ENCODE measurements at places on chromosomes 12 and 14.

DNA sequence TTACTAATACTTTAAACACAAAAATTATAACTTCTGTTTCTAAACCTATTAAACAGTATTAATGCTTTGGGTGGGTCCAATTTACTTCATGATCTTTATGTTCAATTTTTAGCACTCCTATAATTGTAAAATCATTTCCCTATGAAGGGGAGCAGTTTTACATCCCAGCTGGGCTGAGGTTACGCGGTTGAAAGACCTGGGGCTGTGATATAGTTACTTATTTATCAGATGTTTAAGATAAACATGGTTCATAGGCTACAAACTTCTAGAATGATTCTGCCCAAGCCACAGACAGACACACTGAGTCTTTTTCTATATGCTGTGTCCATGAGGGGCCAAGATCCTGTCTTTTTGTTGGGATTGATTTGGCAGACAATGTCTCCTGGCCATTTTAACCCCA is 44.4 kb downstream of the DYRK2 start:
- no peak for DNase-seq

- DNase-seq = no peak
Measured at GRCh38 chr12:560691-561390, 101.1 kb downstream of the B4GALNT3 start.

- no peak for DNase-seq
Measured at GRCh38 chr14:102442241-102443211, 67.0 kb downstream of the ANKRD9 start.

- no peak for DNase-seq
Measured at GRCh38 chr14:55128386-55129085, 516 bp upstream of the LGALS3 start.

DNA sequence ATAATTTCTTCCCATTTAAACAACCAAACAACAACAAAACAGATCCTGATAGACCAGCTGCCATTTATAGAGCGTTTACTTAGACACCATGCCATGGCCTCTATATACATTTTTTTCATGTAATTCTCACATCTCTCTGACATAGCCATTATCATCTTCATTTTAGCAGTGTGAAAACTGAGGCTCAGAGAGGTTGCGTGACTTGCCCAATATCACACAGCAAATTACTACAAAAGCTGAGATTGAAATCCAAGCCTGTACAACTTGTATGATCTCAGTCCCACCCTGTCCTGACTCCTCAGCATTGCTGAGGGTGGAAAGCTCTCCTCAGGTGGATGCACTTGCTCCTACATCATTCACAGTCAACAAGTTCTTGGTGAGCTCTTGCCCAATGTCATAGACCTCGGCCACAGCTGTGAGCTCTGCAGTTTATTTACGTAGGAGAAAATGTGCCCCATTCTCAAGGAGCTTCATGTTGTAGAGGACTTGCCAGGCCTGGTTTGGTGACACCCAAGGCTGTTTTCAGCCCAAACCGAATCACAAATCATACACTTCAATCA is 55.5 kb downstream of the CRACR2A start:
- no peak for DNase-seq

GRCh38 chr12:39928181-39928899 is 177.5 kb downstream of the SLC2A13 start:
- DNase-seq = no peak

GRCh38 chr12:26374934-26375680 is 179.7 kb downstream of the SSPN start:
- no peak for DNase-seq

DNA sequence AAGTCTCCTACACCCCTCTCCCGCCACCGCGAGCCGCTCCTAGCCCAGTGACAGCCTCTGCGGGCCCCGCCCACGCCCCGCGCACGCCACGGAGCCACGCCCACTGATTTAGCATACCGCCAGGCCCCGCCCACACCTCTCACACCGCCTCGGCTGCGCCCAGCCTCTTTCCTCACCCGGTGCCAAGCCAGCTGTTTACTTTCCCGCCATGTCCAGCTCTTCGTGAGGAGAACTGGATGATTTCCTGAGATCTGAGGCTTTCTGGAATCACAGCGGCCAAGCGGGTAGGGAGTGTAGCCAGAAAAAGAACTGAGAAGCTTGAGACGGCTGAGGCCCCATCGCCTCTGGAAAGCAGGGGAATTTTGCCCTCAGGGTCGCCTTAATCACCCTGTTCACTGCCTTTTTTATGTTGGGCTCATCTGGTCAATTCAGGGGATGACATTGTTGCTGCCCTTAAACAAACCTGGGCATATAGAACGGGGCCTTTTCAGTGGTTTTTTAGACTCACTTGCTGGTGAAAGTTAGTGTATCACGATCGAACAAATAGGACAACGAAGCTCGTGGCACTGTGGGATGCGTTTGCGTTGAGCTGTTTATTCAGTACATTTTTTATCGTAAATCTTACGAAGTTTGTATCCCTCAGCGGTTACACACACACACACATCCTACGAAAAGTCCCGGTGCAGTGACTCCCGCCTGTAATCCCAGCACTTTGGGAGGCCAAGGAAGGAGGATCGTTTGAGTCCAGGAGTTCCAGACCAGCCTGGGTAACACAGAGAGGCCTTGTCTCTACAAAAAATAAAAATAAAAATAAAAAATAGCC is at the start of gene RNF212B:
TSS of gene RNF212B (plus strand) at position 165 of the 823 bp plus-strand sequence. CDS start 2,410 bp downstream, outside the sequence.
- DNase-seq = peak; percentile 93

DNA sequence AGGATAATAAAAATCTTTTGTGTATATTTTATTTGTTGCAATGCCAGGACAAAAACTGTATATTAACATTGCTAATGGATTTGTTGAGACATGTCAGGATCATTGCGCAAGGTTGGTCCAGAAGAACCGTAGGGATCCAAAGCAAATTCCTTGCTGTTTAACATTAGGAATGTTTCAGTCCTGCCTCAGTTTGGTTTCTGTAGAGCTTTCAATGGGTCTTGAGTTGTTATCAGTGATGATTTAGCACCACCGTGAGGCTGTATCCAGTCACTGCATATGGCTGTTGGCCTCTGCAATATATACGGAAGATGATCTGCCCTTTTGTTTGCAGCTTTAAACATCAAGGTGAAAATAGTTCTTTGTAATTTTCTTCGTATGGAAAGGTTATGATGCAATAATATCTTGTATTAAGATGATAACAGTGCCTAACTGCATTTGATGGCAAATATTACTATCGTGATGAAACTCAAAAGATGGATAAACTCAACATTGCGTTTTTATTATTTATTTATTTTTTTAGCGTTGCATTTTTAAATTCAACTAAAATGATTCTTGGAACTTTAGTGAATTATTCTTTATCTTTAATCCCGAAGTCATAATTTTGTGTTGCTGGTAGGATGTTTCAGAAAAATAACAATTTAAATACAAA is 231.2 kb downstream of the AKAP6 start:
- no peak for DNase-seq

- peak; percentile 87 for DNase-seq
Measured at GRCh38 chr14:76958980-76959710, 69.4 kb downstream of the IRF2BPL start.

GRCh38 chr12:108807476-108807875 is 49.9 kb downstream of the SSH1 start:
- no peak for DNase-seq

DNA sequence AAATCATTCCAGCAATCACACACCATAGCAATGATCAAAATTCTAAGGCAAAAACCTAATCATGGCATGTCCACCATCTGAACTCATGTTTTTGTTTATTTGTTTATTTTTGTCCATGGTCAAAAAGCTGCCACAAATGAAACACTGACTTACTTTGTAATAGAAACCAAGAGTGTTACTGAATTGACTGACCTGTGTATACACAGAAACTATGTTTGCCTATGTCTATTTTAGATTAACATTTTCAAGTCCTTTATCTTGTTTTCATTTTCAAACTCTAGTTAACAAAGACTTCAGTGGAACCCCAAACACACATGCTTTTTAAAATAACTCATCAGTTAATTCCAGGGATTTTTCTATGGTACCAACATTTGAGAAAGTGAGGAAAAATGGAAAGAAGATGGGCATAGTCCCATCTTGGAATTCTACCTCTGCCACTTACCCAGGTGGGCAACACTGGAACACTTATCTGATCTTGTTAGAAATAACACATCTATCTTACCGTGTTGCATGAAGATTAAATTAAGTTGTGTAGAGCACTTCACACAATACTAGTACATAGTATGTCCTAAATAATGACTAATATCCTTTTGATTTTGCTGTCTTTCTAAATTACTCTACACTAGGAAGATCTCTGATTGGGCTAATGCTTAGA is 6.4 kb downstream of the LUM start:
- DNase-seq = no peak

DNA sequence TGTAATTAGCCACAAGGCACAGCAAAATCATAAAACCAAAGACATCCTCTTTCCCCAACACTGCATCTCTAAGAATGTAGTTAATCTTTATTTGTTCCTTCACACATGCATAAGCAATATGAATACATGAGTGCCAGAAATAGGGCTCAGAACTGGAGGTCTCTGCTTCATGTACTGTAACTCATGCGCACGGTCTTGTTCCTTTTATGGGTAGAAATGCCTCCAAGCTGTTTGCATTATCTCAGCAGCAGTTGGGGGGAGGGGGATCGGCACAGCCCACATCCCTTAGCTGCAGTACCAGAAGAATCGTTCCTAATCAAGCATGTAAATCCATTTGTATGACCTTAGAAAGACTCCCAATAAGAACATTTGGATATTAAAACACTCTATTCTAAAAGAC is 20.0 kb downstream of the RHOJ start:
- DNase-seq = no peak

- no peak for DNase-seq
Measured at GRCh38 chr12:47387994-47388393, 308.2 kb upstream of the AMIGO2 start.

DNA sequence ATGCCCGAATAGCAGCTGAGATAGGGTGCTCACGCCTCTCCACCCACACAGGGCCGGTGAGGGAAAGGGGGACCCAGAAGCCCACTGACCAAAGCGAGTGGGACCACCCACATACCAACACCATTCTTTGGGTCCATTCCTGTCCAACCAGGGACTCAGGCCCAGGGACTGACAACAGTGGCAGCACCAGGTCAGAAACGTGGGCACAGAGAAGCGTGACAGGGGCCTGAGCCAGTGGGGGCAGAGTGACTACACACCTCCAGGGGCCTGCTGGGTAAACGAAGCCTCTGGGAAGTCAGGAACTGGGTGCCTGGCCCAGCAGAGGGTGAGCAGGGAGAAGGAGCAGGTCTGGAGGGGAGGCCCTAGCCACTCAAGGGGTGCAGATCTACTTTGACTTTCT is 13.7 kb downstream of the SPRYD3 start:
- peak; percentile 36 for DNase-seq

GRCh38 chr12:80715713-80716249 is 931 bp upstream of the MYF5 start:
- DNase-seq = no peak

- DNase-seq = peak; percentile 22
Measured at GRCh38 chr14:94670692-94671285, 58.6 kb downstream of the SERPINA3 start.

- DNase-seq = no peak
Measured at GRCh38 chr12:109988274-109988673, 7.9 kb downstream of the GIT2 start.

- DNase-seq = no peak
Measured at GRCh38 chr14:102802834-102803523, 25.7 kb downstream of the TRAF3 start.
